T follicular helper cell (primary cell): ENCODE measurements at places on chromosomes 2 and 18.

DNA sequence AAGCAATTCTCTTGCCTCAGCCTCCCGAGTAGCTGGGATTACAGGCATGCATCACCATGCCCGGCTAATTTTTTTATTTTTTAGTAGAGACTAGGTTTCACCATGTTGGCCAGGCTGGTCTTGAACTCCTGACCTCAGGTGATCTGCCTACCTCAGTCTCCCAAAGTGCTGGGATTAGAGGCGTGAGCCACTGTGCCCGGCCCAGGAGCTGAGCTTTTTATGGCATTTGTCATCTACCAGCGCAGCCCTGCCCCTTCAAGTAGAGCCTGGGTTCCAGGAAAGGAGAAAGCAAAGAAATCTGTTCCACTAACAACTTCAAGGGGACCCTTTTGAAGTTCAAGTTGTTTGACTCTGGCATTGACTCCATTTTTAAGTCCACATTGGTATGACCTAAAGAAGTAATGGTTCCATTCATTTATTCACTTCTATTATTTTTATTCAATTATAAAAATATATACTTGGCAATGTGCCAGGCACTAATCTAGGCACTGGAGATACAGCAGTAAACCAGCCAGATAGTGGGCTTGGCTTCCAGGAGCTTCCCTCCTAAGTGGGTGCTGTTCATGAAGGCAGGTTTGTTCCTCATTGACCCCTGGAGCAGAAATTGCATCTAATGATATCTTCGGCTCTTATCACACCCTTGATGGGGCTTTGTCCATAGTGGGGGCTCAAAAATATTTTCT is 8.0 kb upstream of the SFTPB start:
- no peak for DNase-seq

DNA sequence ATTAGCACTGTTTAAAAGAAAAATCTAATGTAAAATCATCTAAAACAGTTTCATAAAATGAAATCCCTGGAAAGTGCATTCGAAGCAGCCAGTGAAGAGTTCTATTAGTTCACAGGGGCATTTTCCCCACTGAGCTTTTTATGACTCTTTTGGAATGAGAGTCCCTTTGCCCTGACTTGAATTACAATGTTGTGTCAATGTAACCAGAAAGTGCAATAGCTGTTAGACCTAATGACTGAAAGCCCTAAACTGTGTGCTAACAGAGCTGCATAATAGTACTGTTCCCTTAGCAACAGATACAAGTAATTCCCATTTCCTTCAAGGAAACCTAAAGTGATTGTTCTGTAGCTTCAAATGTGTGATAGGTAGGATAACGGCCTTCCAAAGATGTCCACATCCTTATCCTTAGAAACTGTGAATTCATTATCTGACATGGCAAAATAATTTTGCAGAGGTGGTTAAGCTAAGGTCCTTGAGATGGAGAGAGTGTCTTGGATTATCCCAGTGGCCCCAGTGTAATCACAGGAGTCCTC is 134.4 kb downstream of the L3MBTL4 start:
- no peak for DNase-seq

GRCh38 chr2:11539317-11540147 is 5.7 kb downstream of the GREB1 start:
- DNase-seq = no peak

DNA sequence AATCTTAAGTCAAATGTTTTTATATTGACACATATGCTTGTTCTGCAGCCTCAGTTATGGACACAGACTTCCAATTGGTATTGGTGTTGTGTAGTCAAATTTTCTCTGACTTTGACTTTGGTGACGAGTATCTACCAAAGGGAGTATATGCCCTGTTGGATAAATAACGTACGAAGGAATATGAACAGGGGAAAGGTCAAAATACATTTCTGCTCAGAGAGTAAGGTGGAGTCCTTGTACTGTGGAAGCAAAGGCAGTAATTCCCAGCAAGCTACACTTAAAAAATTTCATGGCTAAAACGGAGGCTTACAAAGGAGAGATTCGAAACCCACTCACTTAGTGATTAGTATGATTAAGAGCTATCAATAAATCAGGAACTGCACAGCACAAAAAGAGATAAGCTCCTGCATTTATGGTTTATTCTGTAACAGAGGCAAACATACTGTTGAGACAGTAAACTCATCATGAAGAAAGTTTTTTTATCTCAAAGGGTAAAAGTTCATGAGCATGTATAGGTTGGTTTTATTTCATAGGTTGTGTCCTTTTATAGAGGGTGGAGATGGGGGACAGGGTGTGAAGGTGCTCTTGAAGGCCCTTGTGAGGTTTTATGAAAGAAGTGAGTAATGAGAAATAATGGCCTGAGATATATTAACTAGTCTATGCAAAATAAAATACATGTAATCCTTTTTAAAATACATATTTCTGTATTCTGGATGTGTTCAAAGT is 142.7 kb downstream of the CD226 start:
- no peak for DNase-seq

DNA sequence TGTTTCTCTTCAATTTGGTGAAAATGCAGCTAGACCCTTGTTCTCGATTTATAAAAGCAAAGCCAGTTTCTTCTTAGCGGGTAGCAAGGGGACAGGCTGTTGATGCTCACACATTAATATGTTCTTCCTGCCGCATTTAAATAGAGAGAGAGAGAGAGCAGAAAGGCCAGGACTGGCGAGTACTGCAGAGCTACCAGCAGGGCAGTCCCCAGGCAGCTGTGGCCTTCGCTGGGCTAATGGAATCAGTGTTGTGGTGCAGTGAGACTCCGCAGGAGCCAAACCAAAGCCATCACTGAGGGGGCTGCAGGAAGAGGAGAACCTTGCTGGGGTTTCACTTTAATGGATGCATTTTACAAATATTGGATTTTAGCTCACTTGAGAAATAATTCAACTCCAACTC is 223.6 kb downstream of the ACTR3 start:
- no peak for DNase-seq
